ENCODE measurements at places on chromosomes 5 and 9.

DNA sequence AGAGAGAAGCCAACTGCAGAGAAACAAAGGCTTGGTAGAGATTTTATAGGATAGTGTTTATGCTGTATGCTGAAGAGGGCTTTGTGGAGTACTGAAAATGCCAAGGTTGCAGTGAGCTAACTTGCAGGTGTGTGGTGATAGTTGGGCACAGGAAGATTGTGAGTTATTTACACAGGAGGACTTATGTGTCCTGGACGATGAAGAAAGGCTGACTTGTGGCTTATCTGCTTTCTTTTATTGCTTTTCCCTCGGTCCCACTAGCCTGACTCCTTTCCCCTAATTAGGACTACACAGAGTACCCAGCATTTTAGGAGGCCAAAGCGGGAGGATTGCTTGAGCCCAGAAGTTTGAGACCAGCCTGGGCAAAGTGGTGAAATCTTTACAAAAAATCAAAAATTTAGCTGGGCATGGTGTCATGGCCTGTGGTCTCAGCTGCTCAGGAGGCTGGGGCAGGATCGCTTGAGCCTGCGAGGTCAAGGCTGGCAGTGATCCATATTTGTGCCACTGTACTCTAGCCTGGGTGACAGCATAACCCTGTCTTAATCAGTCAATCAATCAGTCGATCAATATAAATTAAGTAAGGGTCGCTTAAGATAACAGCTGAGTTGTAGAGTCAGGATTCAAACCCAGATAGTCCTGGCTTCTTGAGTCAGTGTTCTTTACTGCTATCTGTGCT lies 61.9 kb downstream of the UBE2R2 start:
- no peak for DNase-seq

GRCh38 chr5:108720391-108720790 lies 27.3 kb upstream of the FER start:
- no peak for DNase-seq

- DNase-seq: no peak
Observed at GRCh38 chr9:38017149-38017884, 51.7 kb downstream of the SHB start.

DNA sequence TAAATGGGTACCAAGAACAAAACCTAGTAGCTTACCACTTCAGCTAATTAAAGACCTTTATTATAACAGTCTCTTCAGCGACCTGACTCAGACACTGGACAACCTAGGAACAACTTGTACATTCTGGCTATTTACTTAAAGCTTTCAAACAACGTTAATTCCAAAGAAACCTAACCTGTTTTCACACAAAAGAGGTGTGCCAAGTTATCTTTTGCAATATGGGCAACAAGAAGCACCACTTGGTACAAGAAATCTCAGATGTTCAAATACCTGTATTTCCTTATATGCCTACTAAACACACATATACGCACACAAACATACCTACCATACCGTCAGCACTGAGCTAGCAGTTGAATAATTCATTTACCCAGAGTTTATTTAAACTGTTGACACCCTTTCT lies 23.0 kb downstream of the RNF145 start:
- no peak for DNase-seq

DNA sequence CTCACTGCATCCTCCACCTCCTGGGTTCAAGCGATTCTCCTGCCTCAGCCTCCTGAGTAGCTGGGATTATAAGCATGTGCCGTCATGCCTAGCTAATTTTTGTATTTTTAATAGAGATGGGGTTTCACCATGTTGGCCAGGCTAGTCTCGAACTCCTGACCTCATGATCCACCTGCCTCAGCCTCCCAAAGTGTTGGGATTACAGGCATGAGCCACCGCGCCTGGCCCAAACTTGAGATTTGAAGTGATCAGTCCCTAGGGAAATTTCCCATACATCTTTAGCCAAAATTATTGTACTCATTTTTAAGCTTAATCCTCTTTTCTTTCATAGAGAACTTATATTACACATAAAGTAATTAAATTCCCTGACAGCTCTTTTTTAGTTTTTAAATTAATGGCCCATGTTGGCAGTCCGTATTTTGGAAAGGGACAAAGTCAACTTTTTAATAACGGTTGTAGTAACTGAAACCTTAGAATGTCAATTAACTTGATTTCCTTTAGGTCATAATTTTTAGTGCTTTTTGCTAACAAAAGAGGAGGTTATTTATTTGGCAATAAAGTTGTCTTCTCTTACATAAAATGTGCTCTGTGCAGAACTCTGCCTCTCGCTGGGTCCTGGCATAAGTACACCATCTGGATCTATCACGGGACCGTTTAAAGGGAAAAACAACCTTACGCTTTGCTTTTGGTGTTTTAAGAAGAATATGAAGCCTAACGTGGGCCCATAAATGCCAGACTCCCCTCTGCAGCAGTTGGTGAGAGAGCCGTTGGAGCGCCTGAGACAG lies 142.3 kb upstream of the OTULINL start:
- DNase-seq: no peak

GRCh38 chr5:135211083-135211790 lies 177.2 kb upstream of the PITX1 start:
- DNase-seq: no peak

- no peak for DNase-seq
Observed at GRCh38 chr5:142360051-142360498, 35.3 kb upstream of the SPRY4 start.

GRCh38 chr5:146020100-146020499 lies 83.7 kb downstream of the SH3RF2 start:
- DNase-seq: no peak

- DNase-seq: no peak
Observed at GRCh38 chr5:131997727-131998117, 13.7 kb downstream of the ACSL6 start.

DNA sequence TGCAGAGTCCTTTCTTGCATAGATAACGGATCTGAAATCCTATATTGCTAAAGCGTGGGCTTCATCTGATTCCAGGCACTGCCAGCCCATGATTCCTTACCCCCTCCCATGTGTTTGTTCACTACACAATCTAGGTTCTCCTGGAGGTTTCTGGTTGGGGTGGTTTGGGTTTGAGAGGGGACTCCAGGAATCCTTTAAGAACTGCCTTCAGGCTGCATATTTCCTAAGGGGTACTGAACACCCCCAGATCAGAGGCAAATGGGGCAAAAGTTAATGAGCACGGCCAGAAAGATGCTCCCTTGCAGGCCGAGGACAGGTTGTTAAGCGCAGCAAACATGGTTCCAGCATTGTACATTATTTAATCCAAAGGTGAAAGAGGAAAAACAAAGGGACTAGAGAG lies 9.9 kb downstream of the NR2F1 start:
- no peak for DNase-seq

- no peak for DNase-seq
Observed at GRCh38 chr5:154945695-154946301, 4.9 kb downstream of the MRPL22 start.

- DNase-seq: no peak
Observed at GRCh38 chr5:107900721-107901120, 230.0 kb upstream of the EFNA5 start.

DNA sequence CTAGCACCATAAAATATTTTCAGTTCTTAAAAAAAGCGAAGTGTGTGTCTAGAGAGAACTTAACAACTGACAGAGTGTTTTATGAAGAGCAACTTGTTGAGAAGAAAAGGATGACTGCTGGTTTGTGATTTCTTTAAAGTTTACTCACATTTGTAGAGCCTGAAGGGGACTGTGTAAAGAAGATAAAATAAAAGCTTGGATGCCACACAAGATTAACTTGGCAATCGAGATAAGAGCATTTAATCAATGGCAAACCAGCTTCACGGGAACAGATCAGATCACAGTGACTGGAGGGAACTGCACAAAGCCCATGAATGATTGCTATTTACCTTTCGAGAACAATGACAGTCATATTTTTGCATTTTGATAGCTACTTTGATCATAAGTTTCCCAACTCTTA lies 2013.1 kb upstream of the CDH9 start:
- no peak for DNase-seq

DNA sequence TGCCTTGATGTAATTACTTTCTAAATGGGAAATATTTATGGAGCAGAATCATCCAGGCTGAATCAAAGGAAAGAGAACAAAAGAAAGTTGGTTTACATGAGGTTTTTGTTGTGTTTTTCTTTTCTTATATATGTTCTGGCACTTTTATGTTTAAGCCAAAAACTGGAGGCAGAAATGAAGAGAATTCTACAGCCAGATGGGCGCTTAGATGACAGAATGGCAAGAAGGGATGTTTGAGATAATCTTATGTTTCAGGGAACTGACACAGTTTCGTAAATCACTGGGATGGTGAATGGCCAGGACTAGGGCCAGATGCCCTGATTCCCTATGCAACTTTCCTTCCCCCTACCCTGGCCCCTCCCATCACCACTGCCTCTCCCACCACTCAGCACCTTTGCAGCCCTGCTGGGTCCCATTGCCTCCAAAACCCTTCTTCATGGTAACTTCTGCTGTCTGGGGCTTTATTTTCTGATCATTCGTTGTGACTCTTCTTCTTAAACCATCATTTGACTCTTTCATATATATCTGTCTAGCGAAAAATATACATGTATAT lies 111.8 kb downstream of the EFNA5 start:
- DNase-seq: no peak

DNA sequence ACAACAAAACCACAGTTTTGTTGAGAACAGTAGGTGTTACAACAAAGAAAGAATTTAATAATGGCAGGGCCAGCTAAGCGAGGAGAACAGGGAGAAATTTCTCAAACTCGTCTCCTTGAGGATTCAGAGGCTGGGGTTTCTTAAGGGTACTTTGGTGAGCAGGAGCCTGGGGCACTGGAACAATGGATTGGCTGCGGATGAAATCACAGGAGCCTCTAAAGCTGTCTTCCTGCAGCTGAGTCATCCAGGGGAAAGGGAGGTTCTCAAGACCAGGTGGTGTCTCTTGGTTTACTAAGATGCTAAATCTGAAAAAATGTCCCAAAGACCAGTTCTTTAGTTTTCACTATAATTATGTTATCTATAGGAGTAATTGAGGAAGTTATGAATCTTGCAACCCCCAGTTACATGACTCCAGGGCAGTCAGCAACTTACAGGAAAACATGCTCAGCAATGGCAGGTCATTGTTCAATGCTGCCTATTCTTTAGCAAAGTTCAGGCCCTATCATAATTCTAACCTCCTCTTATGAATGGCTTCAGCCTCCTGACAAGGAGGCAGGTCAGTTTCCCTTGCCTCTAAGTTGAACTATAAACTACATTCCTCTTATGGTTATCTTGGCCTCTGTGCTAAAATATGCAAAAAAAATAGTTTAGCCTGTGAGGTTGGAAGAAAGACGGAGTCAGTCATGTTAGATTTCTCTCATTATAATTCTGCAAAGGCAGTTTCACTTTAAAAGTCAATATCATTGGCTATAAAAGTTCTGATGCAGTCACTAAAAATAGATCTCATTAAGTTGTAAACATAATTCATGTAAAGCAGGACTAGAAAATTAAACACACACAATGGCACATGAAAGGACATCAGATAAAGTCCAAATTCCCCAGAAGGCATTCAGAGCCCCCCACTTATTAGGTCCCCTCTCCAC lies 63.3 kb upstream of the CKS2 start:
- DNase-seq: no peak

DNA sequence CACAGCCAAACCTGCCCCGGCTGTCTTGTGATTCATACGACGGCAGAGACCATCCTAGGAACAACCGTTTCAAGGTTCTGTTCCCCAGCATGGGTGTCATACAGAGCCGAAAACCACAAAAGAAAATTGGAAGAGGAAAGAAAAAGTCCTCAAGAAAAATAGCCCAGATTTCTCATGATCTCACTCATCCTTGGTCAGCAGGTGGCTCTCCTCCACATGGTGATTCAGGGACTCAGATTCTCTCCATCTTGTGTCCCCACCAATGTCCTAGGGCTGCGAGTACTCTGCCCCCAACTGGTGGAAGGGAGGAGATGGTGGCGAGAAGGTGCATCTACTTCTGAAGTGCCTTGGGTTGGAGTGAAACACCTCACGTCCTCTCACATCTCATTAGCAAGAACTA lies 25.6 kb downstream of the PDZD2 start:
- no peak for DNase-seq

GRCh38 chr9:347667-348292 lies 133.1 kb downstream of the DOCK8 start:
- DNase-seq: no peak

DNA sequence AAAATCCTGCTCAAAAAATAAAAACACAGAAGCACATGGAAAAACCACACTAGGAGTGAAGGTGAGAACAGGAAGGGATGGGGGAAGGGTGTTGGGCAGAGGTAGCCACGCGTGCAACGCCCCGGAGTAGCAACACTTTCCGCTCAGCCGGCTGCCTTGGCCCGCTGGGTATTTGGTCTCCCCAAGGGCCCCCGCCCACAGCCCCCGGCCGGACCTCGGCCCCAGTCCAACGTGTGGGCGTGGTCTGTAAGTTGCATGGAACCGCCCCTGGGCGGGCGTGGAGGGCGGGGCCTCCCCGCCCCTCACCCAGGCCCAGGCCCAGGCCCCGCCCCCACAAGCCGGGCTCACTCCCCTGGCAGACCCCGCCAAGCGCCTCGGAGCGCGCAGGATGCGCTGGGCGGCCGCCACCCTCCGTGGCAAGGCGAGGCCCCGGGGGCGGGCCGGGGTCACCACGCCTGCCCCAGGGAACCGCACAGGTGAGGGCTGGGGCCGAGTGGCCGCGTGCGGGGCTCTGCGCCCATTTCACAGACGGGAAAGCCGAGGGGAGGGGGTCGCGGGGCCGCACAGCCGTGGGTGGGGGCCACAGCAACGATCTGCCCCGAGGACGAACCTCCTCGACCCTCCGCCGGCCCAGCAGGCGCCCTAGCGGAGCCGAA lies at the start of gene SUSD3:
TSS of gene SUSD3 (plus strand) at position 347 of the 656 bp plus-strand sequence. CDS start at position 389, 42 bp downstream.
- peak; percentile 79 for DNase-seq

DNA sequence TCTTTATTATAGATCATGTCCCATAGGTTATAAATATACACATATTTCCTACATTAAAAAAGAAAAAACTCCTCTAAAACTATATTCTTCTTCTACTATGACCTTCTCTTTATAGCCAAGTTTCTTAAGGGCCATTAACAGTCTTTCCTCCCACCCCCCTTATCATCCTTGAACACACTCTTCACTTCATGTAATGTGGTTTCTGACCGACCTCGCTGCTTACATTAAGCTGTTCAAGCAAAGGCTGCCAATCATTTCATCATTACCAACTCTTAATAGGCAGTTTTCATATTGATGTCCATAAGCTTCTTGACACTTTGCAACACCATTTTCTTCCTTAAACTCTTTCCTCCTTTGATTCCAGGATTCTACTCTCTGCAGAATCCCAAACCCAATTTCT lies 283.0 kb upstream of the PCSK5 start:
- DNase-seq: no peak

GRCh38 chr9:110619831-110620230 lies 40.3 kb upstream of the SVEP1 start:
- DNase-seq: no peak

GRCh38 chr5:14407051-14407450 lies 174.5 kb upstream of the OTULINL start:
- no peak for DNase-seq

DNA sequence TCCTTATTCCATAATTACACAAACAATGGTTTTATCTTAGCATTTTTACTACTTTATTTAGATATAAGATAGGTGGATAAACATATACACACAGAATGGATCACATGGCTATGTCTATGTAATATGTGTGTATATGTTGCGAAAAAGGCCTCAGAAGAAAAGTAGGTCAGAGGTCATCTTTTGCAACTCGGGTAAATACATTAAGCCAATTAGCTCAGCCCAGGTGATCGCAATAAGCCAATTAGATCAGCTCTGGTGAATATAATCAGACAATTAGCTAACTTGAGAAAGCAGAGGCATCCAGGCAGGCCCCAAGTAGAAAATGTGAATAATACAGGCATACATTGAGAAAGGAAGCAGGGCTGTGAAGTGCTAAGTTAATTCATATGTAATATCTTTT lies 24.3 kb downstream of the SLCO4C1 start:
- DNase-seq: no peak
